ENCODE measurements at places on chromosomes 5 and 9.

DNA sequence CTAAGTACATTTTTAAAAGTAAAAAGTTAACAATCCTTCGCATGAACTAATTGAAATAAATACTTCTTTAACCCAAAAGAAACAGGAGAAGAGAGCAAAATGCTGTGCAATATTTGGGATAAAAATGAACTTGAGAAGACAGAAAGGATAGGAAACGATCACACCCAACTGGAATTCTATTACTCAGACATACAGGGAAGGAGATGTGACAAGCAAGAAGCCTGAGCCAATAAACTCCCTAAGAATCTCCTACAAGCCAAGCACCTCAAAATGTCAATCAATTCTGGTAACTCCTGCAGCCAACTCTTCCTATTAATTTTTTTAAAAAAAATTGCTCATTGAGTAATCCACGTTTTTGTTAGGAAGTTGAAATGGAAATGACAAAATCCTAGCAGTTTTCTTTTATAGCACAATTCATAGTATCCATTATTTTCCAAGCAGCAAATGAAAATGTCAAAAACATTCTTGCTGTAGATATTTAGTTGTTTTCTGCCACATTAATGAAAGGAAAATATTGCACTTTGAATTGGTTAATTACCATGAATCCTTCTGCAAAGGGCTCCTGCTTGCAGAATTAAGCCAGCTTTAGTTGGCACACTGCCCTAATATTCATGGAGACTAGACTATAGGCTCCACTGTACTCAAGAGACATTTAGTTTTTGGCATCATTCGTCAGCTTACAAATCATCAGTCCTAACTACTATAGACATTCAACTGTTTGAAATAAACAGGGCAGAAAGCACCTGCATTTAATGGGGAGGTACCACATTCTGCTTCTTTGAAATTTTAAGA, 89.0 kb downstream of the RFX3 start:
- DNase-seq: no peak

GRCh38 chr5:78543916-78544315, 104.7 kb downstream of the LHFPL2 start:
- no peak for DNase-seq

DNA sequence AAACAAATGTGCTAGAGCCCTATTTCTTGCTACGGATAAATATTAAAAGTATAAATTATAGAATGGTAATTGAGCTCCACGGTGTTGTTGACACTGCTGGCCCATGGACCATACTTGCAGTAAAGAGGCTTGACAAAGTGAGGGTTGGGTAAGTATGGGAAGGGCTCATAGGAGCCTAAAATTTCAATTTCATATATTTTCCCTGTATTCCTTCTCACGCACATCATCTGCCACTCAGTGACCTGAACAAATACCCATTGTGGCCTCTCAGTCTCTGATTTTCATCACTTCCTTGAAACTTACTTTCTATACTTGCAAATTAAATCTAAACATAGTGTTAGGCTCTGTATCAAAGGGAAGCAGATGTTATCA, 116.5 kb downstream of the PIK3R1 start:
- no peak for DNase-seq

DNA sequence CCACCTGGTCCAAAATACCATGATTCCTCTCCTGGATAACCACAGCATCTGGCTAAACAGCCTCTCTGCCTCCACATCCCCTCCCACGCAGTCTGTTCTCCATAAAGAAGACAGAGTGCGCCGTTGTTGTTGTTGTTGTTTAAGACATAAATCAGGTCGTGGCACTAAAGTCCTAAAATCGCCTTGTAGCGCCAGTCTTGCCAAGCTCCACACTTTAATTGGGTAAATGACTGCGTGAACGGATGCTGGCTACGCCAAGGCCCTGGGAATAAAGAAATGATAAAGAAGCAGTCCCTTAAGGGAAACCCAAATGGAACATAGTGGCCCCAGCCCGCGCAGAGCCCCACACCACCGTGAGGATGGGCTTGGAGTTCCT, 364 bp upstream of the SFXN1 start:
- no peak for DNase-seq

GRCh38 chr5:168611165-168611564, 32.0 kb upstream of the PANK3 start:
- DNase-seq: no peak

GRCh38 chr5:113295111-113295539, 139.7 kb downstream of the TSSK1B start:
- DNase-seq: no peak

DNA sequence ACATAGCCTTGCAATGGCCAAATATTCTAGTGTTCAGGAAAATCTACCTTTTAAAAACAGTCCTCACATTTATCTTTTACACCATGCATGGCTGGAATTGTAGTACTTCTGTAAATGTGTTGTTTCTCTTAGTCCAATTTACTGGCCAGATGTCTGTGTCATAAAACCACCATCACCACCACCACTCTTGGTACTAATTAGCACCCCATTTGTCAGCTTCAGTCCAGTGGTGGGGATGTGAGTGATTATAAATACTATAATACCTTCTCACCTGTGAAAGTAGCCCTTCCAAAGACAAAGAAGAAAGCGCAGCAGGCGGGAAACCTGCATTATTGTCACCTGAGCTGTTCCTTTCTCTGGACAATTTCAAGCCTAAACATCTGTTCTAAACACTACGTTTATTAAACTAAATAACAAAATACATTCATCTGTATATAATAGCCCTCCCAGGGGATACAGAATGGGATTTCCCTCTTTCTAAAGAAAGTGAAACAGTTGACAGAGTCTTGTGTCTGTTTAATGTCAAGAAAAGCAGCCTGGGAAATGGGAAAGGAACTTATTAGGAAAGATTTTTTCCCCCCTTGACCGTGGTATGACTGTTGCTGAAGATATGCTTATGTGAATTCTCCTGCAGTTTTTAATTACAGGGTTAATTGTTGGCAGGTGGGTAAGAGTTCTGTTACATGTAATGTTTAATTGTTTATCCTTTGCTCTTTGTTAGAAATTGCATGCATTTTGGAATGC, 144.5 kb upstream of the NUDT12 start:
- no peak for DNase-seq

- DNase-seq: peak; percentile 15
Measured at GRCh38 chr5:56142614-56143372, 90.3 kb downstream of the ANKRD55 start.

- DNase-seq: no peak
Measured at GRCh38 chr9:93452710-93453046, 703 bp downstream of the FAM120AOS start.

DNA sequence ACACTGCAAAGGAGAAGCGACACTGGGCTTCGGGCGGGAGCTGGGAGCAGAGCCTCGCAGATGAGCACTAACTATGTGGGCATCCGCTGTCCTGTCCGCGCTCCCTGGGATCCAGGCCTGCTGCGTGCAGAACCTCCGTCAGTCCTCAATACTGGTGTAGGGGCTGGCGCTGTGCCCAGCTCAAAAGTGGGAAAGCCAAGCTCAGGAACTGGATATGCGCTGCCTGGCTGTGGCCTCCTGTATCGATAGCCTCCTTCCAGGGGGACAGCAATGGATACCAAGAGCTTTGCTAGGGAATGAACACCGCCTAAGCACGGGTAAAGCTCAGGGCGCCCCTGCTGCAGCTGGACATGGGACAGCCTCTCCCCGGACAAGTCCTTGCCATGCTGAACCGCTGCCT, 270.4 kb downstream of the NSG2 start:
- no peak for DNase-seq

DNA sequence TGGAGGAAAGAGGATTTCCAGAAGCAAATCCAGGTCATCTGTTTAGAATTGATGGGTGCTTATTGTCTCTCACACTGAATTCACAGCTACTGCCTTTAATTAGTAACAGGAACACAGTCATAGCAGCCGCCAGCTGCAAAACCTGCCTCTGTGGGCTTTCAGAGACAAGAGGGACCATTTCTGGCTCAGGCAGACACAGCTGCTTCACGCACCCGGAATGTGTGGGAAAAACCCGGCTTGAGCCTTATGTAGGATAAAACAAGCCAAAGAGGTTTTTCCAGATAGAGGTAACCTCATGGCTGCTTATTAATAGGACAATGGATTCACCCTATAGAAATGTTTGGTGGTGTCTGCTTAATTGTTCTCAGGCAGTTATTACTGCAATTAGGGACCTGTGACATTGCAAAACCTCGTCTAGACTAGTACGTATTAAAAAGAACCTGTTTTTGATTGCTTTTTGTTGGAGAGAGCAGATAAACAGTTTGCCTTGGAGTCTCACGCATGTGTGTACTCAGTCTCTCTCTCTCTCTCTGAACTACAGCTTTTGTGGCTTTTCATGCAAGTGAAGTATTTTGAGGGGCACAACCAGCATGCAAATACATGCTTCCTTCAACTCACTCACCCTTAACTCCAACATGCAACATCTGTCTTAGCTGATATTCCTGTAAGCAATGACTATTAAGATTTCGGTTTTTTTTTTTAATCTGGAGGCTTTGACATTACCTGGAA, 302.7 kb downstream of the PLK2 start:
- DNase-seq: no peak

DNA sequence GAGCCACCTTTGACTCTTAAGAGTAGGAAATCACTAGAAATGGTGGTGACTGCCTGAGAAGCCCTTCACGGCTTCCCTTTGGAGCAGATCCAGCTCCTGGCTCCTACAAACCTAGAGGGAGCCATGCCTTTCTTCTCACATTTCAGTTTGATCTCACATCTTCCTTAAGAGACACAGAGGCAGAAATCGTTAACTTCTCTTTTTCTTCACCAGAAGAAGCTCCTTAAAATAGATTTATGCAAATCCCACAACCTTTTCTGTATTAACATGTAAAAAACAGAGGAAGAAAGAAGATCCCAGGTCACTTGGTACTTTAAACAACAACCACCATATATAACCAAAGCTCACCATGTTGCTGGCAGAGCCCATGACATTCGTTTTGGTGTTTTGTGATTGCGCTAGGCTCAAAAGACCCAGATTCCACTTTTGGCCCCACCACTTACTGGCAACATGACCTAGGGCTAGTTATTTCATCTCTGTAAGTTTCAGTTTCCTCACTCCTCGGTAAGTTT, 29.6 kb downstream of the PAX5 start:
- DNase-seq: no peak

DNA sequence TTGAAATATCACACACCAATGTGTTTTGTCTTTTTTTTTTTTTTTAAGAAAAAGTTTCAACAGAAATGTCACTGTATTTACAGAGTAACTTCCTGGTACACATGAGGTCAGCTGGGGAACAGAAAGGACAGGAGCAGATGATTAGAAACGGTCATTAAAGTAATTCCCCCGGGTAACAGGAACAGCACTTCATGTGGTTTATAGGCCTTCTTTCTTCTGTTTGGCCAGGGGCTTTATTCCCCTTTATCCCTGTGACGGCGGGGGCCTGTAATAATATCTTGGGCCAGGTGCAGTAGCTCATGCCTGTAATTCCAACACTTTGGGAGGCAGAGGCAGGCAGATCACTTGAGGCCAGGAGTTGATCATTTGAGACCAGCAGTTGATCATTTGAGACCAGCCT, 30.5 kb upstream of the MSH3 start:
- DNase-seq: no peak

DNA sequence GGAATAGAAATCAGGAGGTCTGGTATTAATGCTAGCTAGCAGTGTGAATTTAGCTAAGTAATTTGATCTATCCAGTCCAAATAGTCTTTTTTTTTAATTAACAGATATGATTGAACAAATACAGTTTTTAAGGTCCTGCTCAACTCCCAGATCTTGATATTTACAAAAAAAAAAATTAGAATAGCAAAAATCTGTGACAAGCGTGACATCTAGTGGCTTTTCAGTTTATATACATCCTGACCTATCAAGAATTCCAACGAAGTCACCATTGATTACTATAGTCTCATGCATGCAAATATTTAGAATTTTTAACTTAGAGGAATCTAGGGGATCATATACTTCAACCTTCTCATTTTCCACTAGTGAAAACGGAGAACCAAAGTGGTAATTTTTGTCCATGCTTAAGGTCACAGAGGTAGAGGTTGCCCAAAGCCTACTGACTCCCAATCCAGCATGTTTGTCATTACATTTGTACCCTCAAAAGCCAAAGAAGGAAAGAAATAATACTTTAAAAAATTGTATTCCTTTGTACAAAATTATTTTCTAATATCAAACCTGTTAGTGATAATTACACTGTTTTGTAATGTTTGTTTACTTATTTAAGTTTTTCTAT, 17.6 kb upstream of the TARS1 start:
- no peak for DNase-seq

GRCh38 chr5:38051711-38052511, 206.4 kb upstream of the EGFLAM start:
- DNase-seq: no peak

DNA sequence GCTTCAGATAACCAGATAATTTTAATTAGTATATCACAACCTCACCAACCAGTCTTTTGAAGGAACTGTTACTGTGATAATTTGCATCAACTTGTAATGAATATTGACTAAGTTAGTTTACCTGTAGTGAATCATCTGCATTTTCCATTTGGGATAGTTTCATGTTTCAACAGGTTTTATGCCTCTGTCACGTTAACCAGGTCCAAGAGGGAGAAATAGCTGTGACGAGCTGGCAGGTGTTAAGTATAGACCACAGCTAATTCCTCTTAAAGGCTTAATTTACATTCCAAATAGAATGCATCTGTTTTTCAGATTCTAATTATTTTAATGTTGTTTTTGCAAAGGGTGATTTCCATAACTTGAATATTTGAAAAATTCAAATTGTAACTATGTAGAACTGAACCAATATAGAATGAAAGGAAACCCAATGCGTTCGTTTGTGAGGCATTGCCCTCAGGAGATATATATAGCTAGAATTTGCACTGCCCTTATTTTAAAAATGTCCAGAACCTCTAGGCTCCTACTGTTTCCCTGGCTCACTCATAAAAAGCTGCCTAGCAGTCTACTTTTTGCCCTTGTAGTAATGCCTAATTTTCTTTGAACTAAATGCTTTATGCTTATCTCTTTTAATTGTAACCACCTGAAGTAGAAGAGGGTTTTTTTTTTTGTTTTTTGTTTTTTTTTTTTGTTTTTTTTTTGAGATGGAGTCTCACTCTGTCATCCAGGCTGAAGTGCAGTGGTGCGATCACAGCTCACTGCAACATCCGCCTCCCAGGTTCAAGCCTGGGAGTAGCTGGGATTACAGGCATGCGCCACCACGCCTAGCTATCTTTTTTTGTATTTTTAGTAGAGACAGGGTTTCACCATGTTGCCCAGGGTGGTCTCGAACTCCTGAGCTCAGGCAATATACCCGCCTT, 270.5 kb downstream of the SMARCA2 start:
- DNase-seq: no peak

- no peak for DNase-seq
Measured at GRCh38 chr9:33139421-33140228, 27.5 kb downstream of the B4GALT1 start.

DNA sequence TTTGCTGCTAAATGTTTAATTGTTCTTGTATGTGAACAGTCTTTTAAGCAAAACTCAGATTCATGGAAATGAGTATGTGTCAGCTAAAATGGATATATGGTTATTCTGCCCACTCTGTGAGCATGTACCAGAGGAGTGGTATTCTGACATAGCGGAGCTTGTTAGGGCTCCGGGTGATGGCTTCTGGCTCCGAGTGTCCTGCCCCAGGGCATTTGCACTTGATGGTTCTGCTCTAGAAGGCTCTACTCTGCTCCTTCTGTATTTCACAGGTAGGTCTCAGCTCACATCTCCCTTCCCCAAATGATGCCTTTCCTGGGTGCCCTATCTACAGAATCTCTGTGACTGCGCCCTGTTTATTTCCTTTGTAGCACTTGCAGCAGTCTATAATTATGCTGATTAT, 113.3 kb downstream of the ARHGAP26 start:
- no peak for DNase-seq
